Prostate gland (tissue), 2 donors: ENCODE measurements at places on chromosomes 2 and 18. TPM values are rescaled to one million over a fixed set of nuclear protein-coding genes. Genes with fewer than 3 reads are reported as not detected.

The G6PC2 gene
- total RNA-seq: not detected

The DIPK1C gene
- total RNA-seq: 10.8 TPM

The SPIRE1 gene
- 21.9 TPM for total RNA-seq

The CXCR4 gene
- 20.9 TPM for total RNA-seq

The ZNF804A gene
- total RNA-seq: 0.41 TPM

The SRD5A2 gene
- total RNA-seq: 8.5 TPM

The OR6B2 gene
- total RNA-seq: not detected

The FSHR gene
- 13.6 TPM for total RNA-seq

The PIEZO2 gene
- total RNA-seq: 19.0 TPM

The PAIP2B gene
- 12.8 TPM for total RNA-seq

The ZSWIM2 gene
- total RNA-seq: 2.3 TPM

The NTSR2 gene
- total RNA-seq: not detected

The EXOC6B gene
- total RNA-seq: 36.6 TPM

The HOXD3 gene
- 5.3 TPM for total RNA-seq

The DTNA gene
- total RNA-seq: 76.2 TPM

The TFPI gene
- total RNA-seq: 7.0 TPM

The REG1B gene
- not detected for total RNA-seq

The STRN gene
- total RNA-seq: 15.0 TPM

The BUB1 gene
- total RNA-seq: 1.3 TPM

The LYPD6 gene
- total RNA-seq: 2.3 TPM

The ERBB4 gene
- 32.8 TPM for total RNA-seq

The MRO gene
- 0.23 TPM for total RNA-seq

The SPR gene
- total RNA-seq: 42.5 TPM
